ENCODE measurements at places on chromosomes 7 and 10. TPM values are rescaled to one million over a fixed set of nuclear protein-coding genes. Genes with fewer than 3 reads are reported as not detected.

Gene POLR1F
- 21.5 TPM for total RNA-seq

Gene PANK1
- 1.9 TPM for total RNA-seq

Gene TAS2R5
- not detected for total RNA-seq

Gene PKD2L1
- not detected for total RNA-seq

Gene UPK3BL2
- total RNA-seq: 24.7 TPM

Gene IGFBP3
- total RNA-seq: 159 TPM

Gene CALML3
- total RNA-seq: not detected

Gene DNMBP
- total RNA-seq: 20.4 TPM

Gene PHYHIPL
- not detected for total RNA-seq

Gene DDX21
- total RNA-seq: 171 TPM

Gene BMPER
- 0.37 TPM for total RNA-seq

Gene UNC5B
- 1.2 TPM for total RNA-seq

Gene TDRD1
- total RNA-seq: not detected

Gene SH2D4B
- total RNA-seq: 0.30 TPM

Gene NRAP
- not detected for total RNA-seq

Gene SHOC2
- 17.5 TPM for total RNA-seq

Gene NUTM2A
- total RNA-seq: 0.45 TPM

Gene MYL10
- 0.75 TPM for total RNA-seq

Gene SYPL1
- total RNA-seq: 18.1 TPM

Gene FAM25G
- total RNA-seq: not detected

Gene FAM25C
- 2.2 TPM for total RNA-seq

Gene CRTAC1
- total RNA-seq: not detected

Gene ZNF398
- total RNA-seq: 9.0 TPM

Gene GPER1
- total RNA-seq: 0.30 TPM

Gene FIS1
- 296 TPM for total RNA-seq

Gene EBLN1
- not detected for total RNA-seq

Gene HTR5A
- not detected for total RNA-seq

Gene NME8
- not detected for total RNA-seq

Gene CCL24
- not detected for total RNA-seq

Gene UTF1
- not detected for total RNA-seq

Gene ABCA13
- 1.0 TPM for total RNA-seq

Gene LBX1
- total RNA-seq: not detected

Gene FOXI2
- not detected for total RNA-seq

Gene TMEM196
- total RNA-seq: not detected

Measured in A375 (cell line).